Ecto neural progenitor cell (in vitro differentiated cells): ENCODE measurements at places on chromosomes 11 and 22.

DNA sequence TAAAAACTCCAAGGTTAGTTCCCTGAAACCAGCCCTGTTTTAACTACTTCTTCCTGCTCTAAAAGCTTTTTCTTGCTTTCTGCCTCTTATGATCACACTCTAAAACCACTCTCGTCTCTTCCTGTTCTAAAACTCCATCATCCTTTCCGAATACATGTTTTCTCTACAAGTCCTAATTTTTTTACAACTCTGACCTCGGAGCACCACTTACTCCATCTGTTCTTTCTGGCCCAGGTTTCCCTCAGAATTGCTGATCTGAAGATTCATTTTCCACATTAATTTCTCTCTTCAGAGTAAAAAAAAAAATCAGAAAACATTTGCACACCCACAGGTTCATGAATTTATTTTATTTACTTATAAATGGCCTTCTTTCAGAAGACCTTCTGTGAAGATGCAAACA lies 265.7 kb upstream of the CADM1 start:
- no peak for DNase-seq

- no peak for DNase-seq
These were observed 34.6 kb downstream of the NFAM1 start for GRCh38 chr22:42397332-42398249.

DNA sequence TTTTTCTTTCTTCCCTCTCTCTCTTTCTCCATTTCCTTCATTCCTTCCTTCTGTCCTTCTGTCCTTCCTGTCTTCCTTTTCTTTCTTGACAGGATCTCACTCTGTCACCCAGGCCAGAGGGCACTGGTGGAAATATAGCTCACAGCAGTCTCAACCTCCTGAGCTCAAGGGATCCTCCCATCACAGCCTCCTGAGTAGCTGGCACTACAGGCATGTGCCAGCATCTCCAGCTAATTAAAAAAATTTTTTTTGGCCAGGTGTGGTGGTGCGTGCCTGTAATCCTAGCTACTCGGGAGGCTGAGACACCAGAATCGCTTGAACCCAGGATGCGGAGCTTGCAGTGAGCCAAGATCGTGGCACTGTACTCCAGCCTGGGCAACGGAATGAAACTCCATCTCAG lies 4.8 kb upstream of the DUSP8 start:
- DNase-seq: no peak

DNA sequence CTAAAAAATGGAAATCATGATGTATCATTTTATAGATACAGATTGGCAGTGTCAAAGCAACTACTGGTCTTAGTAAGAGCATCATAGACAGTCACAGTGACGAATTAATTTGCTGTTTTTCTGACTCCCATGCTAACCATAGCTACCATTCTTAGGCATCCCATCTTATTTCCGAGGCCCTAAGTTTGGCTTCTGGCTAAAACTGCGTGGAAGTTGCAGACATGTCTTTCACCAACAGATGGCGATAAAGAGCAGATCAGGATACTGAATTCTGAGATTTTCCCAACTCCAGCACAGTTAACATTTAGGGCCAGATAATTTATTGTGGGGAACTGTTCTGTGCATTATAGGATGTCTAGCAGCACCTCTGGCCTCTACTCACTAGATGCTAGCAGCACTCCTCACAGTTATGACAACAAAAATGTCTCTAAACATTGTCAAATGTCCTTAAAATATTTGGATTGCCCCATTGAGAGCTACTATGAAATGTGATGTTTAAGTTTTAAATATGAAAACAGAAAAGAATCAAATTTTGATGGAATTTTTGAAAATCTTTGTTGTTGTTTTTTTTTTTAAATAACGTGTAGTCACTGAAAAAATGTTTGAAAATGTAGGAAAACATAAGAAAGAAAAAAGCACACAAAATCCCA lies 16.3 kb downstream of the OR2AG2 start:
- peak; percentile 52 for DNase-seq

DNA sequence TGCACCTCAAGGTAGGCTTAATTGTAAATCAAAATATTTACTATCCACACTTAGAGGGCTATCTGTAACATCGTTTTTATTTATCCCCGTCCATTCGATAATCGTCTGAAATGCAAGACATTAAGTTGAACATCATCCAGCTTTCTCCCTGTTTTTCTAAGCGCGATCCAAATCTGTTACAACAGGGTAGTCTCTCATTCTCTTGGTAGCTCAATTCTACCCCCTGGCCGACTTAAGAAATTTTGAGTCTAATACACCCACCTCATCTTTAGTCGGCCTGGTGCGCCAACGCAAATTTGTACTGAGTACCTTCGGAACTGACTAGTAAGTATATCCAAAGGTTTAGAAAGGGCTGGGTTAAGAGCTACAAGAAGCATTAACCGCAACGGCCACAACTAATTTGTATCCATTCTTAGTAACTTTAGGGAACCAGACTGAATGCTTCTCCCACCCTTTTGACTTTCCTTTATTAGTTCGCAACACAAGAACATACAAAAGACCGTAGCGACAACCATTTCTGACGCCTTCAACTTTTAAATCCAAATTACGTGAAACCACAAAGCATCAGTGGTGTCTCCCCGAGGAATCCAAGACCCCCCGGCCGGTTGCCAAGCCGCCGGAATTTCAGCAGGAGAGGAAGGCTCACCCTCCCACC lies 1.0 kb upstream of the ZNF143 start:
- DNase-seq: peak; percentile 50

DNA sequence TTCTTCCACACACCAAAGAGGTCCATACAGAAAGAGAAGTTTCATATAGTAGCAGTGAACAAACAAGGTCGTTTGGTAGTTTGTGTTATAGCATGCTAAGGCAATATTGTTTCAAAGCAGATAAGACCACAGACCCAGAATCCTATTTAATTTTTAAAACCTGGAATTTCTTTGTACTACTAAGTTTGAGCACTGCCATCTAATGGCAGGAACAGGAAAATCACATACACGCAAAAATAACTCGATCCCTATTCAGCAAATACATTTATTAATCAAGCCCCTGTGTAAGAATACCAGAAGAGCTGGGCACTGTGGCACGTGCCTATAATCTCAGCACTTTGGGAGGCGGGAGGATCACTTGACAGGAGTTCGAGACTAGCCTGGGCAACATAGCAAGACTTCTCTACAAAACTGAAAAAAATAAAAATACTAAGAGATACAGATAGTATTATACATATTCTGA lies 2.9 kb upstream of the BTBD10 start:
- no peak for DNase-seq

DNA sequence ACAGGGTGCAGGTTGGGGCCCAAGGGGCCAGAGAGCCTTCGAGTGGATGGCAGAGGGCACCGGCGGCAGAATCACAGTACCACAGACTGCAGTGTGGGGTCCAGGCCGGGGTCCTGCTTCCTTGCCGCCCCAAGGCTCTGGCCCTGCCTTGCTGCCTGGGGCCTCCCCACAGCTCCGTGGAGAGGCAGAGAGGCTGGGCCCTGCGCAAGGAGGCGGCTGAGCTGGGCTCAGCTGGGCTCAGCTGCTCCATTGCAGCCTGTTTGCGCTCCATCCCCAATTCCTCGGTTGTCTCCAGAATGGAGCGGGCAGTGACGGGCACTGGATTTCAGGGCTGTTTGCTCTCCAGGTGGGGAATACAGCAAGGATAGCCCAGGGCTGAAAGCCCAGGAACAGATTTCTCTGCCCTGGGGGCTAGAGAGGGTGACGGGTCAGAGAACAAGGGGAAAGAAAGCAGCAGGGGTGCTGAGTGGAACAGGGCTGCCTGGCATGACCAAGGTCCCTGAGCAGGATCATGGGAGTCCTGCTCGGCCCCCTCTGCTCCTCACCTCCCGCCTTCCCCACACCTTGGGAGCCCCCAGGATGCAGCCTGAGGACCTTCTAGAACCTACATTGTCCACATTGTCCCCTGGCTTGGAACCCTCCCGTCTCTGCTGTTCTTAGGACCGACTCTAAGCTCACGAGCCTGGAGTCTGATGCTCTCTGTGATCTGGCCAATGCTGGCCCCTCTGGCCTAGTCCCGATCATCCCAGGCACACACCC lies 18.9 kb downstream of the MRGPRG start:
- peak; percentile 33 for DNase-seq

- peak; percentile 75 for DNase-seq
These were observed 1.5 kb downstream of the MAP6 start for GRCh38 chr11:75667255-75667830.

GRCh38 chr11:121927097-121927785 lies 188.8 kb downstream of the BLID start:
- no peak for DNase-seq

DNA sequence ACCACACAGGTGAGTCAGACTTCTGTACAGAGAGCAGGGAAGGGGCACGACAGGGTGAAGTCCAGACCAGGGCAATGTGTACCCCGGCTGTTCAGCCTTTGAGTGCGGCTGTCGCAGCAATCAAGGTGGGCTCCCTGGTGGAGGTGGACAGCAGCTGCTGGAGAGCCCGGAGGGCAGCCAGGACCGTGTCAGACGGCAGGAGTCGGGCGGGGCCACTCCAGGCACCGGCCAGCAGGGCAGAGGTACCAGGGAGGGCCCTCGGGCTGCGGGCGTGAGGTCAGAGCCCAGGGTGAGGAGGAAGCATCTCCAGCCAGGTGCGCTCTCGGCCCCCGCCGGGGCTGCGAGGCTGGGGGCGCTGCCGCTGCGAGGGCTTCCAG lies 802 bp upstream of the PIM3 start:
- no peak for DNase-seq

- DNase-seq: no peak
These were observed 25.1 kb downstream of the SBF2 start for GRCh38 chr11:10268746-10269488.

- no peak for DNase-seq
These were observed 95.3 kb downstream of the SERGEF start for GRCh38 chr11:17917556-17917955.
